Central memory CD8-positive, alpha-beta T cell (primary cell): ENCODE measurements at places on chromosomes 6 and 20.

DNA sequence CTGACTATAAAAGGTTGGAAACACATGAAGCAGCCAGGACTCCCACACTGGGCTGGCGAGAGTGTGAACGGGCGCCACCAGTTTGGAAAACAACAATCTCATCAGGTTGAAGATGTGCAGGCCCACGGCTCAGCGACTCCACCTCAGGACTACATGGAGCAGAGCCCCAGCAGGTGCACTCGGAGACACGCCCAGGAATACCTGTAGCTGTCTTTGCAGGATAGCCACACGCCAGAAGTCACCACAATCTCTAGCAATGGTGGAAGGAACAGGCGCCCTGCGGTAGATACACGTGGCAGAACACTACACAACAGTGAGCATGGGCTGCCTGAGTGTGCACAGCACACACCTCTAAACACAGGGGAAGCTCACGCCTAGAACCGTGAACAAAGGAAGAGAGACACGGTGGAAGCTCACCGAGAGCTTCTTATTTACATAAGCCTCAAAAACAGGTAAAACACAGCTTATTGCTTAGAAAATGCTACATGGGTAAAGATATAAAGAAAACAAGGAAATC lies 28.7 kb upstream of the RPS6KA2 start:
- no peak for DNase-seq

GRCh38 chr6:85126485-85127167 lies 323.3 kb upstream of the NT5E start:
- no peak for DNase-seq

DNA sequence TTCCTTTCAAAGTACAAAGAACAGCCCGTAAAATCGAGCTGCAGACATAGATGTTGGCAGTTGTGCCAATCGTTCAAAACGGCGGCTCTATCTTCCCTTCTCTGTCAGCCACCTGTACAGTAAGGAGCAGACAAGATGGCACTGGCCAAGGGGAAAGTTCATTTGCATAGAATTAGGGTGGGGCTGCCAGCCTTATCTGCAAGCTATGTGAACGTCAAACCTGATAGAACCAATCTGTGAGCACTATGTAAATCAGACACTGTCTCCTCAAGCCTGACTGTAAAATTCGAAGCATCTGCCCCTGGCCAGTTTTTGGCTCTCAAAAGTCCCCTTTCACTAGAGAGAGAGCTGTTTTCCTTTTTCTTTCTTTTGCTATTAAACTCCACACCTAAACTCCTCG lies 374.5 kb downstream of the EPM2A start:
- DNase-seq = no peak

DNA sequence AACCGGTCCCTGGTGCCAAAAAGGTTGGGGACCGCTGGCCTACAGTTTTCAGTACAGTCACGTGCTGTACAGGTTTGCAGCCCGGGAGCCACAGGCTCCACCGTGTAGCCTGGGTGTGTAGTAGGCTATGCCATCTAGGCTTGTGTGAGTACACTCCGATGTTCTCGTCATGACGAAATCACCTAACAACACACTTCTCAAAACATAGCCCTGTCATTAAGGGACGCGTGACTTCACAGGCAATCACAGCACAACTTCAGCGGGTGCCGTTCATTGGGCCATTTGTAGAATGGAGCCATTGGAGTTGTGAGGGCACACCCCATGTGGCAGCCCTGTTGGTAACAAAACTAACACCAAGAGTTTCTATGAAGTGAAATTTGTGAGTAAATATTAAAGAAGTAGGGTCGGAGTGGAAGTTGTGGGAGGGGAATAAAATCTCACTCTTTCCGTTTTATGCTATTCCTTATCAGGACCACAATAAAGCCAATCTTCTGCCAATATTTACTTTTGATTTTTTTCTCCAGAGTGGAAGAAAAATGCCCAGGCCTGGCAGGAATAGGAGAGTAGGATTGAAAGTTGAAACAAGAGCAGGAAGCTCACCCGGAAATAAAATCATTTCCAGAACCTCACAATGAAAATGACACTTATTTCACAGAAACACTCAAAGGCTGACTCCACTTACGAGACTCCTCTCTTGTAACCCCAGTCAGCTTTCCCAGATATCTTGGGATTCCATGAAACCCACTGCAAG lies 63.7 kb upstream of the PTPN1 start:
- no peak for DNase-seq

GRCh38 chr6:35776364-35777215 lies at the start of gene CLPSL2:
Gene CLPSL2, plus strand, starts transcription at chr6:35776598. Its CDS starts 21 bp downstream, at chr6:35776619.
- DNase-seq = no peak
